HuH-7 (cell line): ENCODE measurements at places on chromosomes 1 and 21.

DNA sequence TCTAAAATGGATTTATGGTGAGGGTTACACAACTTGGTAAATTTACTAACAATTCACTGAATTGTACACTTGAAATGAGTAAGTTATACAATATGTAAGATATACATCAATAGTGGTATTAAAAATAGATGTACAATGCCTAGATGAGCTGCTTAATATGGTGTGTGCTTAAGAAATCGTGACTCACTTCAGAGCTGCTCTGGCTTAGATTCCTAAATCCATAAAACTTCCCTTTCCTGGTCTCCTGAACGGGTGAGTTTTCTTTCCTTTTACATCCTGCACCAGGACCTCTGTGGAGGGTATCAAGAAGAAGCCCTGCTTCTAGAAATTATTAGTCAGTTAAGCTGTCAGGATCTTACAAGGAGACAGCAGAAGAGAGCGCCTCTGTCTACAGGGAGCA is 30.4 kb downstream of the H3-3A start:
- DNase-seq, result no peak

- no peak for DNase-seq
Measured at GRCh38 chr21:16418226-16418625, 688.4 kb downstream of the USP25 start.

GRCh38 chr21:35925497-35925896 is 134.8 kb downstream of the SETD4 start:
- DNase-seq, result no peak

DNA sequence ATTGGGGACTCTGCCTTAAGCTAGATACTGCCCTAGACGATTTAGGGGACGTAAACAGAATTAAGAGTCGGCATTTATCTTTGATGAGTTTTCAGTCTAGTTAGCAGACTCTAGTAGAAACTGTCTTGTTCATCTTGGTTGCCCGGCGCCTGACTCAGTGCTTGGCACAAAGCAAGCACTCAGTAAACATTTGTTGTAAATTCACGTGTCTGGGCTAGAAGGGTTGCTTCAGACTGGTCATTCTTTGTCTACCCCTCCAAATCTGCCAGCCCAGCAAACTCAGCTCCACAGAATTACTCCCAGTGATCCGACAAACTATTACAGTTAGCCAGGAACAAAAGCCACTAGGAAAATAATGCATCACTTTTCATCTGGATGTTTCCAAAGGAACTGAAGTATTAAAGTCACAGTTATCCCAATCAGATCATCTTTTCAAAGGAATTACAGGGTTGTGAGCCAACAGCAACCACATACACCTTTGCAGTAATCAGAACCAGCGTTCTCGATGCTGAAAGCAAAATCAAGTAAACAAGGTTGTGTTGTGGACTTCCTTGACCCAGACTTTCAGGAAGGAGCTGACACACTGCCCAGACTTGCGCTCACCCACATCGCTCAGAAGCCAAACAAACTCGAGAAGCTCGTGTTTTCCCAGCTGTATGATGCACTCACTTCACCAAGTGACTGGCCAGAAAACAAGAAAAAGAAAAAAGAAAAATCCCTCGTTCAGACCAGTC is 66.5 kb upstream of the GADD45A start:
- no peak for DNase-seq

DNA sequence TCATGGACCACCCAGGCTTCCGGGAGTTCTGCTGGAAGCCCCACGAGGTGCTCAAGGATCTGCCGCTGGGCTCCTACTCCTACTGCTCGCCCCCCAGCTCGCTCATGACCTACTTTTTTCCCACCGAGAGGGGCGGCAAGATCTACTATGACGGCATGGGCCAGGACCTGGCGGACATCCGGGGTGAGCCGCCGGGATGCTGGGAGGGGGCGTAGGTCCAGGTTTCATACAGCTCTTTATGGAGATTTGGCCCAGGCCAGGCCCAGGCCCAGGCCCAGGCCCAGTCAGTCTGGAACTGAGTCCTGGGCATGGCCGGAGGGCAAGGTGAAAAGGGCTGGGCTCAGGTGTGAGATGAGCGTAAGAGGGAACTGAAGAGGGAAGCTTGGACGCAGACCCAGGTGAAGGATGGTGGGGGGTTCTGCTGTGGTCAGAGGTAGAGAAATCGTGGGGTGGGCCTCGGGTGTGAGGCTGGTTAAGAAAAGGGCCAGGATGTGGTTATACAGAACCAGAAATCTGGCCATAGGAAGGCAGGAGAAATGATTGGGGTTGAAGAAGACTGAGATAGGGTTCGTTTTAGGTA is 23.0 kb downstream of the DISP3 start:
- no peak for DNase-seq

DNA sequence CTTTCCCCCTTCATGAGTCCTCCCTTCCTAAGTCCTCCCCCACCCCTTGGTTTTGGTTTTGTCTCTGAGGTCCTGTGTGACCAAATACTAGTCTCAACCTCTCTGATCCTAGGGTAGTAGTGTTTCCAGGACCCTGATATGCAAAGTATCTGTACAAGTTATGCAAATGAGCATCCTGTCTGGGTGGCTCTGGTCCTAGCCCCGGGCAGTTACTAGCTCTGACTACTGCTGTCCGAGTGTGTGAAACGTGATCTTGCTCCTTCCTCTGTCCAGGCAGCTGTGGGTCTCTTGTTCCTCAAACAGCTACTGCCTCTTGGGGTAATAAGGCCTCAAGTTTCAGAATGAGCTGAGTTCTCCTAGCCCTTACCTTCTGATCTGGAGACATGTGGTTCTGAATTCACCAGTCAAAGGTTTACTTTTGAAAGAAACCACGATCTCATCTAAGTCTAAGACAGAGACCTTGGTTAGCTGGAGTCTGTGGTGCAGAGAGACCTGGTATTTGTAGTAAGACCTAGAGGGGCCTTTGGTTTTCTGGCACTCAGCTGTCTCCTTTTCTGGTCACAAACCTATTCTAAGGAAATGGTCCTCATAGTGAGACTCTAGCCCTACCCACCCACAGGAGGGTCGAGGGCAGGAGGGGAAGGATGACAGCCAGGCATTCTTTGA is 31.0 kb upstream of the IL19 start:
- no peak for DNase-seq

DNA sequence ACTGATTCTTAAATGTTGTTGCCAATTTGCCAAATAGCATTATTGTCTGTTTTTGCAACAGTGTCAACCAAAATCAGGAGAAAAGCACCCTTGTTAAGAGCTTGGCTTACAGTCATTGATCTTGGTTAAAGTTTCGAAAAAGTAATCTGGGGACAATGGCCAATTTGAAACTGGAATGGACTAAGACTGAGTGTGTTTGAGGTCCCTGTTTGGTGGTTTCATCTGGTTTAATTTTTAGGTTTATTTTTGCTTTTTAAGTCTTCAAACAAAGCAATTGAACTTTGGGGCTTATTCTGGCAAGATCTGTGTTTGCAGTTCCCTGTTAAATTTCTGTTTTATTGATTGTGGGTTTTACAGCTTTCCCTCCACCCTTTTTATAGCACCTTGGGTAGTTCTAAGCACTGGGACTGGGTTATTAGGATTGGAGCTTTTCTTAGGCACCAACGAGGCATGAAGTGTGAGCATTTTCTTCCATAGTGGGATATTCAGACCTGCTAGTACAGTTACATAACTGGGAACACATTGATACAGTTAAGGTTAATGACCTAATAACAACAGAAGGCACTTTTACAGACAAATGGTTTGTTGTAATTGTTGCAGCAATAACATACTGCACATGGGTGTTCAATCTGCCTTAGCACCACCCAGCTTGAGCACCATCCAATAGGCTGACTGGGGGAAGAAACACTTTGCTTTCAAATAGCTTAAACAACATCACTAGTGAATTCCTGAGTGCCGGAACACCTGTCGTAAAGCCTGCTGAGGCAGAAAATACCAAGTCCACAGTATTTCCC is 40.6 kb upstream of the MAP10 start:
- DNase-seq, result peak; percentile 47

- DNase-seq, result no peak
Measured at GRCh38 chr21:34997294-34997693, 51.8 kb downstream of the RUNX1 start.

DNA sequence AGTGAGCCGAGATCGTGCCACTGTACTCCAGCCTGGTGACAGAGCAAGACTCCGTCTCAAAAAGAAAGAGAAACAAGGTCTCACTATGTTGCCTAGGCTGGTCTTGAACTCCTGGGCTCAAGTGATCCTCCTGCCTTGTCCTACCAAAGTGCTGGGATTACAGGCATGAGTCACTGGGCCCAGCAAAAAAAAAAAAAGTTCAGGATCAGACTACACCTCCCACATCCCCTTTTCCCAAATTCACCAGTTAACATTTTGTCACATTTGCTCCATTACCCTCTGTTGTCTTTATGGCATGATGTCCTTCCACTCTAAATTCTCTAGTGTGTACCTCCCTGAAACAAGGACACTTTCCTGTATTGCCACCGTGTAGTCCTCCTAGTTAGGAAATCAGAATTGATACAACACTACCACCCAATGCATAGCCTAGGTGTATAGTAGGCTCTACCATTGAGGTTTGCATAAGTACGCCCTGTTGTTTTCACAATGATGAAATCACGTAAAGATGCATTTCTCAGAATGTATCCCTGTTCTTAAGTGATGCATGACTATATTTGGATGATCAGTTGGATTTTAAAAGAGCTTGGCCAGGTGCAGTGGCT is 10.7 kb downstream of the SPEN start:
- no peak for DNase-seq

- no peak for DNase-seq
Measured at GRCh38 chr1:37038227-37039093, 4.1 kb upstream of the GRIK3 start.

DNA sequence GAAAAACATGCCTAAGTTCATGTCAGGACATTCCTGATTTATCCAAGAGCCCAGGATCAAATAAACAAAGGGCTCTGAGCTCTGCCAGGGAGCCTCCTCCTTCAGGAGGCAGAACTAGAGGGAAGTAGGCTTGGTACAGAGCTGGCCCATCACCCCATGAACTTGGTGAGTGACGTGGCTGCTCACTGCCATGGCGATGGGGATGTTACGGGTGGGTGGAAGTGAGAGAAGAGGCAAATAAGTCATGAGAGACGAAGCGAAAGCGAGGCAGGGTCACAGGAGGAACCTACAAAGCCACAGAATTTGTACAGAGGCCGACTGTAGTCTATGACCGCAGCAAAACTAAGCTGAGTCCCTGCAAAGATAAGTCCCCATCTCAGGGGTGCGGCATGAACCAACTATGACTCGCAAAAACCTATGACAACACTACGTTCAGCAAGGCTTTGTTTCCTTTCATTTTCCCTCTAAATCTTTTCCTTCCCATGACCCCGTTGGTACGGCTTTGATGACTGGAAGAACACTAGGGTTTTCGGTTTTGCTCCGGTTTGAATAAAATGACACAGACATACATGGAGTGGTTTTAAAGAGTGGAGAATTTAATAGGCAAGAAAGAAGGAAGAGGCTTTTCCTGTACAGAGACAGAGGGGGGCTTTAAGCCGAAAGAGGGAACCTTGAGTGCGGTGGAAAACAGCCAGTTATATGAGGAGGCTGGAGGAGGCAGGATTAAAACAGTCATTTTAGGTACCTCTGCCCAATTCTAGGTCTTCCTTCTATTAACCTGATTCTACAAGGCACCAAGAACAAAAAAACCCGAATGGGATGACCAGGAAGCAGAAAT is 74.1 kb downstream of the CD46 start:
- no peak for DNase-seq

- DNase-seq, result no peak
Measured at GRCh38 chr1:232923739-232924386, 26.5 kb upstream of the NTPCR start.

GRCh38 chr1:234484218-234484617 is 5.2 kb upstream of the TARBP1 start:
- no peak for DNase-seq

DNA sequence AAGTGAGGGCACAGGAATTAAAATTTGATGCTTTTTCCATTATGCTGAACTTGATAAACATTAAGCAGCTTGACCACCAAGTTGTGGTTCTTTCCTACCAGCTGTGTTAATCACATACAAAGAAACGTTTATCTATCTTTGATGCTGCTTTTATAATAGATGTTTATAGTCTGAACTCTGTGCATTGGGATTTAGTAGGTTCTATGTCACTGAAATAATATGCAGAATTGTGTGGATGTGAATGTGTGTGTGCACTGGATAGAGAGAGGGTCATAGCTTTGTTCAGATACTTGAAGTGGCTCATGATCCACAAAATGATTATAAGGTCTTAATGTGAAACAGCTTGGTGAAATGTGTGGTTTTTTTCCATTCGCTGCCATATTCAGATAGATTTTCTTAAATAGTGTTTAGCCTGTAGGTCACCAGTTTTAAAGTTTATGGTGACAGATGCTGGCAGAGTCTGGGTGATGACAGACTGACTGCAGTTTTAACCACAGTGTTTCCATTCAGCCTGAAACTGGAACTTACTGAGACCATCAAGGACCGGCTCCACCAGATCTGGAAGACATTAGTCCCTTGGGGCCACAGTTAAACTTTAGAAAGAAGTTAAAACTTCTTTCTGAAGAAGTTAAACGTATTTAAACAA is 10.2 kb downstream of the DDI2 start:
- no peak for DNase-seq

DNA sequence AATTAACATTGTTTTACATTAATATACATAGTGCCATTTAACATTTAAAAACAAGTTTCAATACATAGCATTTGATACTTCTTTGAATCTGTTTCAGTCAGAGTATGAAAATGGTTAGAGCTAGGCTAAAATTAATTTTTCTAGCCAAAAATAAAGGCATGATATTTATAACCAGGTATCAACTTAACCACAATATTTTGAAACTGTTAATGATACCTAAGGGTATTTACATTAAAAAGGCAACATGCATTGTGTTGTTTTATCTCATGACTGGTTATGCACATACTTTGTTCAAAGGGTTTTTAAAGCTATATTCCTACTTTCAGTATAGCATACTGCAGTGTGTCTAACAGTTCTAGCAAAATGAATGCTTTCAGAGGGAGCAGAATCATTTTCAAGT is 130.0 kb downstream of the HS2ST1 start:
- DNase-seq, result no peak

DNA sequence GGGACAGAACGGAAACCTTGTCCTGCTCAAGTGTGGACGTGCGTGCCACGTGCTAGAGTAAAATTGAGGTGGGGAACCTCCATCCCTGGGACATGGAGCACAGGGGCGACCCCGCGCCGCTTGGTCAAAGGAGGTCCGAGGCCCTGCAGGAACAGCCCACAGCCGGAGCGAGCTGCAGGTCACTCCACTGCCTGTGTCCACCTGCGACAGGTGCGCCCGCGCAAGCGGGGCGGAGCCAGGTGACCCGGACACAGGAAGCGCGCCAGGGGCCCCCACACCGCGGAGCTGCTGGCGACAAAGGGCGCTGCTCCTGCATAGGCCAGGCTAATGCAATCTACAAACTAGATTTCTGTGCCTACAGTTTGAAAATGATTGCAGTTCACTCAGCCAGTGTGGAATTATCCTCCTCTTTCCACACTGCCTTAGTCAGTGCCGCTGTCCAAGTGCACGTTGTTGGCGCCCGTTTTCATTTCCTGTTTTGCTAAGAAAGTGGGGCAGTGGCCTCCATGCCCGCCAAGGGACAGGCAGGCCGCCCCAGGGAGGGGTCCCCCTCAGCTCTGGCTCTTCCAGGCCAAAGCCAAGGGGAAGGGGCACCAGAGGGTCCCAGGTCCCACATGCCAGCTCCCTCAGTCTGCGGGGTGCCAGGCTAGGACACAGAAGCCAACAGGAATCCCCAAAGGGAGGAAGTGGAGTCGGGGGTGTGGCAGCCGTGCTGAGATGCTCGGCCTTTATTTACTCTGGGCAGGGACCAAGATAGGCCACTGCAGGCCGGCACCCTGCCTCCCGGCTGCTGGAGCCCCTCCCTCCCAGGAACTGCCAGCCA is 4.3 kb upstream of the NADK start:
- DNase-seq, result peak; percentile 69

- DNase-seq, result peak; percentile 48
Measured at GRCh38 chr1:206941766-206942418, 4.4 kb downstream of the PIGR start.

- no peak for DNase-seq
Measured at GRCh38 chr21:29378832-29379231, 80.1 kb downstream of the BACH1 start.
